ENCODE measurements at places on chromosomes 2 and 18.

DNA sequence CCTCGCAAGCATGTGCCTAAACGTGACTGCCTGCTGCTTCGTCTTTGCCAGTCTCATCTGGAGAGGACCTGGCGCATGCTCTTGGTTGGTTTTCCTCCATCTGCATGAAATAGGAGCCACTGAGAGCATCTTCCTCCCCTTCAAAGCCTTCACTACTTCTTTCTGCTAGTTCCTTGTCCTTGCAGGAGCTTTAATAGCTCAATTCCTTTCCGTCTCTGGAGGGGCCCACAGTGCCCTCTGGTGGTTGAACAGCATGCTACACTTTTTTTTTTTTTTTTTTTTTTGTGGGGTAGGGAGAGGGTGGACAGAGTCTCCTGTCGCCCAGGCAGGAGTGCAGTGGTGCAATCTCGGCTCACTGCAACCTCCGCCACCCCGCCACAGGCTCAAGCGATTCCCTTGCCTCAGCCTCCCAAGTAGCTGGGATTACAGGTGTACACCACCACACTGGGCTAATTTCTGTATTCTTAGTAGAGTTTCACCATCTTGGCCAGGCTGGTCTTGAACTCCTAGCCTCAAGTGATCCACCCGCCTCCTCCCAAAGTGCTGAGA is 59.6 kb downstream of the SP110 start:
- DNase-seq: no peak

DNA sequence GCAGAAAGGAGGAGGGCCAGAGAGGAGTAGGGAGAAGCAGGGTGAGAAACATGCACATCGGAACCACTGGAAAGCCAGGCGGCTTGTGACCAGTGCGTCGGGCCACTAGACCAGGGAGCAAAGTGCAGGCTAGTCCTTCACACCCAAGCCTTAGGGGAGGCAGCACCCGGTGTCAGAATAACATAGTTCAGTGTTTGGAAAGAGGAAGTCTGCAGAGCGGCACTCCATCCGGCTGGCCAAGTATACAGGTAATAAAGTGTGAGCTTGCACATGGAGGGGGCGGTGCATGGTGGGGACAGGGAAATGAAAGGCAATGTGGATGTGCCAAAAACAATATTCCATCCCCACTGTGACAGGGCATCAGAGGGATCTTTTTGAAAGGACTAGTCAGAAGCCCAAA is 69.7 kb downstream of the ZNF521 start:
- no peak for DNase-seq

DNA sequence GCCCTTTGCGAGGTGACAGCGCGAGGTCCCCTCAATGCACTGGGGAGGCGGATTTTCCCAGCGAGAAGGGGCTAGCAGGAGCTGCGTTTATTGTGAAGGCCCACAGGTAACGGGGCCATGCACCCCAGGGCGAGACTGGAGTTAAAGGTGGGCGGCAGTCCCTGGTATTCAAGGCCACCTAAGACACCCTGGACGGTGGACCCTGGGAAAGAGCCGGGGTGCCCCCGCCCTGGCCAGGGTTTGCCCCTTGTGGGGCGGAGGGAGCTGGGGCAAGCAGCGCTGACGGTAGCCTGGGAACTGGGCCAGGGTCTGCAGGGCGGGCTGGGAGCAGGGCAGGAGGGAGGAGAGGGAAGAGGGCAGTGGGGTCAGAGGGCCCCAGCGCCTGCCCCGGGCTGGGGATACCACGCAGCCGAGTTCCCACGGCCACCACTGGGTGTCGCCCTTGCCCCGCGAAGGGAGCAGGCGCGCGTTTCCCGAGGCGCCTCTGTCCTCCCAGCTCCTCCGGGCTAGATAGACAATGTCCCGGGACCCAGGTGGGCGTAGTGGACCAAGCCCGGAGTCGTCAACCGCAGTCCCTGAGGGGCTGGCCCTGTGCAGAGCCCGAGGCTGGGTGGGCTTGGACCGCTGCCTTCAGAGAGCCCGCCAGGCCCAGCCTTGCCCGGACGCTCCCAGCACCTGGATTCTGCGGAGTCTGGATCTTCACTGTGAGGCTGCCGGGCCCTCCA is 80.2 kb downstream of the SMAD4 start:
- no peak for DNase-seq

DNA sequence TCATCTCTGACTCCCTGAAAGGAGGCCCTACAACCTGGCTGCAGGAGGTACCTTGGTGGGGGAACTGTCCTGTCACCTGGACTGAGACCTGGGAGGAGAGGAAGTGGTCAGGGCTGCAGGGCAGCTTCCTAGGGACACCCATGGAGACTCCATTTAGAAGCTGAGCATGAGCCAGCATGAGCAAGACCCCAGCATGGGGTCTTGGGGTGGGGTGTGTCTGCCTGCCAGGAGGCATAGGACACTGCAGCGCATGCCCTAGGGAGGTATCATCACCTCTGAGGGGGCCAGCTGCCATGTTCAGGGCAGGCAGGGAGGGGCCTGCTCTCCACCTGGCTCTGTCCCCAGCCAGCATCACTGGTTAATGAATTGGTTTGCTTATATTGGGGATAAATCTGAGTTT is 249.7 kb downstream of the CELF4 start:
- no peak for DNase-seq

DNA sequence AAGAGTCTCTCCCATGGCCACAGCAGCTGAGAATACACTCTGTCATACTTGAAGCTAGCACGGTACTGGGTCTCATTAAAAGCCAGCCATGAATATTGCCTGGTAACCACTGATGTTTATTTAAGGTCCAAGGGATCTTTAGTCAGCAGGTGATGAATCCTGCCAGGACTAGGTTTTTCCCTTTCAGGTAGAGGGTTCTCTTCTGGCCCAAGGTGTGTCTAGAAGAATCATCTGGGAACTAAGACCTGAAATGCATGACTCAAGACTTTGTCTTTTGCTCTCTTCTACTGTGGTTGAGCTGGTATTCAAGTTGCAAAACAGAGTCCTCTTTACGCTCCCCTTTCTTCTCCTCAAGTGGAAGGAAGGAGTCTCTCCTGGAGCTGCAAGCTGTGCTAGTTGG is 400.5 kb upstream of the FSIP2 start:
- no peak for DNase-seq

DNA sequence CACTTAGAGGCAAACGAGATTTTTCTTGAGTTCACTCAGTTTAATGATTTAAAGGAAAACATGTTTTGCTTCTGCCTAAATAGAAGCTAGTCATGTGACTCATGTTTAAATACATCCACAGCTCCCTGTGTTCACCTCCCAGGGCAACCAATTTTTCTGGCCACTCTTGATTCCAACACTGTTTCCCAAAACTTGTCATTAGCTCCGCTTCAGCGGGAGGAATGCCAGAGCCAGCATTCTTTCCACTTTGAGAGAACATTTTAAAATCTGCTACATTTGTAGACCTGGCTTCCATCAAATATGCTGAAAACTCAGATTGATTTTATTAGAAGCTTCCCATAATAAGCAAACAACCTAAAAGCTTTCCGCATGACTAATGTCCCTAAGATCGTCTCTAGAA is 2.8 kb upstream of the CYS1 start:
- DNase-seq: no peak

DNA sequence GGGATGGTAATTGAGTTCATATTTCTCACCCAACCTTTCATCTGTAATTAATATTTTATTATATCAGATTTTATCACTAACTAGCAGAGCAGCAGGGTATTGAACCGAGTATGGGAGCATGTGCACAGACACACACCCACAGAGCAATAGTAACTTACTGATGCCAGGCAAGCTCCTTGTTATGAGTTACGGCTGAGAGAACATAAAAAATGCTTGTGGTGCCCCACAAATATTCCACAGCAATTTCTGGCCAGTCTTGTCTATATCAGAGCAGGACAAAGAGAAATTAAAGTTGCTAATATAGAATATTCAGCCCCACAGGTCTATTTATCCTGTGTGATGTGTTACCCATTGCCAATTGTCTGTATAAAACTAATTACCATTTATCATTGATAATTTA is 501.8 kb upstream of the RAB12 start:
- DNase-seq: no peak

DNA sequence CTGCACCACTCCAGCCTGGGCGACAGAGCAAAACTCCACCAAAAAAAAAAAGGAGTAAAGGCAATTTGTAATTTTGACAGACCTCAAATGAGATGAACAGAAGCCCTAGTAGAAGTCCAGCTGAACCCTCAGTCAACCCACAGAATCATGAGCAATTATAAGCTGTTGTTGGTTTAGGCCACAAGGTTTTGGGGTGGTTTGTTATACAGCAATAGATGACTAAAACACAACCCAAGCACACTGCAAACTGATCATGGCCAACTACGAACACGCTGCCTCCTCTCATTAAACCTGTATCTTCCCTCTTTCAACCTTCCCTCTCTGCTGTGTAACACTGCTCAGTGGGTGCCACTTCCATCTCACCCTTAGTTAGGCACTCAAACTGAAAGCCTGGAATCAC is 22.1 kb downstream of the AAK1 start:
- DNase-seq: no peak

DNA sequence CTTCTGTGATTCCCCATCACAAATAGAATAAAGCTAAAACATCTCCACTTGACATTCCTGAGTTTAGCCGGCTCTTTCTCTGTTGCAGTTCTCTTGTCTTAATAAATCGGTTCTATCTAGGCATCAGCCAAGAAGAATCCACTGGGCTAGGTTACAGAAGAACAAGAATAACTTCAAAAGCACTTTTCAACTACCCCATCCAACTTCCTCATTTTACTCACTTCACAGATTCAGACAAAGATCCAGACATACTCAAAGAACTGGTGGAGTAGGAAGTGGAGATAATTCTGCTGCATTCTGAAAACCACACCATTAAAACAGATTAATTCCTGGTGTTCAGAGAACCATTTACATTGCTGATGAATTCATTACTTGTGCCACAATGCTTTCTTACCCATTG is 9.6 kb upstream of the ALPK2 start:
- DNase-seq: no peak

All from coronary artery (tissue), 2 donors.